Activated T-cell treated with anti-CD3 and anti-CD28 coated beads, Interleukin-2, amount 50 U/mL, for 48 hours (primary cell): ENCODE measurements at places on chromosomes 6 and 20.

DNA sequence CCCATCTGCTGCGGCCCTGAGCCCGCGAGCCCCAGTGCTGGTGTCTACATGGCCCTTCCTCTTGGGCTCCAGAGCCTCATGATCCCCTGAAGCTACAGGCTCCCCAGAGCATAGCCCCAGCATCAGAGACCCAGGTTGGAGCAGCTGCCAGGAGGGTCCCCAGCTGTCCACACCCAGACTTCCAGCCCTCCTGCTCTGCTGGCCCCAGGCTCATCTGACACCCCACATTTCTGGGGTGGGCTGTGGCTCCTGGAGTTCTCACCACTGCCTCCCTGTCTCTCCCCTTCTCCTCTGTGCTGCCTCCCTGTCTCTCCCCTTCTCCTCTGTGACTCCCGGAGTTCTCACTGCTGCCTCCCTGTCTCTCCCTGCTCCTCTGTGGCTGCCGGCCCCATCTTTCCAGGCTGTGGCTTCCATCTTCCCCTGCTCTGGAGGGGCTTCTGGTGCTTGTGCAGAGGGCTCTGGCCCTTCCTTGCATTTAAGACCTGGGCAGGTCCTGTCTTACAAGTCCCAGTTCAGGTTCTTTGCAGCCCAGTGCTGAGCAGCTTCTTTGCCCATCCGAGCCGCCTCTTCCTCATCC, 108.1 kb downstream of the ERMARD start:
- peak; percentile 7 for DNase-seq

GRCh38 chr6:19805129-19805481, 32.1 kb upstream of the ID4 start:
- no peak for DNase-seq

DNA sequence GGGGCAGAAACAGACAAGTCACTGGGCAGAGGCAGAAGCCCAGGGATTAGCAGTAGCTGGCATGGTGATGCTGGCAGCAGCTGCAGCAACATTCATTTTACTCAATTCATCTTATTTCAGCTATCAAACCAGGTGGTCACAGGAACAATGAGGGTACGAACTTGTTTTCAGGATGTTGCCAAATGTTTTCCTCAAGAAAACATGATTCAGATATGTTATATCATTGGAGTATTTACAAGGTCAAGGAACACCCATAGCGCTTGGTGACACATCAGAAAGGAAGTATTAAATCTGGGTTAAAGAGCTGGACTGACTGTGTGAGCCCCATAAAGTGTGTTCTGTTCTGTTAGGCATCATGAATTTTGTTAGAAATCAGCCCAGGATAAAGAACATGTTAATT, 456.9 kb upstream of the ID4 start:
- DNase-seq = no peak

DNA sequence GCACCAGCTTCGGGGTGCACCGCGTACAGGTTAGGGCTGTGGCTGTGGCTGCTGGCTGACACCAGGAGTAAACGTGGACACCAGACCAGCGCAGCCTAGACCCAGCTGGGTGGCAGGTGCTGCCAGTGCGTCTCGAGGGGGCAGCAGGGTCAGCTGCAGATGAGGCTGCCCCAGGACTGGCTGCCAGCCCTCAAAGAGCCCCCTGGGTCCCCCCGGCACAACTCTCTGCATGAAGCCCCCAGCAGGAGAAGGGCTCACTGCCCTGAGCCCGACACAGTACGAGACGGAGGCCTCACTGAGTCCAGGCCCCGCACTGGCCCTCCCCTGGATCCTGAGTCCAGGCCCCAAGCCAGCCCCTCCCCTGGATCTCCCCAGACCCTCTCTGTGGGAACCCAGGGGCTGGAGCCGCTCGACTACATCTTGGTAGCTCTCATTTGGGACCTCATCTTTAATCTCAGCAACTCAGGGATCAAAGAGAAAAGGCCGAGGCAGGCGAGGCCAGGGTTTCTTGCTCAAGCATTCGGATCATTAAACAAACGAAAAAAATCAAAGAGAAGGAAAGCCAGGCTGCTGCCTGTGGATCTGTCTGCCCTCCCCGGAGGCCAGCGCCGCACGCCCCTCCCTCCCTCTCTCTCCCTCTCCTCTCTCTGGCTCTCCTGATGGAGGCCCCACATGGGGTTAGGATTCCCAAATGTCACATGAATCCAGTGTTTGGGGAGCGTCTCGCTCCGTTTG, 7.0 kb upstream of the NKAIN4 start:
- no peak for DNase-seq

DNA sequence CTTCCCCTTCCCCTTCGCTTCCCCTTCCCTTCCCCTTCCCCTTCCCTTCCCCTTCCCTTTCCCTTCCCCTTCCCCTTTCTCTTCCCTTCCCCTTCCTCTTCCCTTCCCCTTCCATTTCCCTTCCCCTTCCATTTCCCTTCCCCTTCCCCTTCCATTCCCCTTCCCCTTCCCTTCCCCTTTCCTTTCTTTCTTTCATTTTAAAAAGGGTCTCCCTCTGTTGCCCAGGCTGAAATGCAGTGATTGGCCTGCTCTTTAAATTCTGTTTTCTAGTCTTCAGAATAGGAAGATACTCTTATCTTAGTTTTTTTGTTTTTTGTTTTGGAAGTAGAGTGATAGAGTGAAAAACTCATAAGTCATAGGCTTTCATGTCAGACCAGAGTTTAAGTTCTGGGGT, 85.2 kb downstream of the ANKS1A start:
- no peak for DNase-seq

DNA sequence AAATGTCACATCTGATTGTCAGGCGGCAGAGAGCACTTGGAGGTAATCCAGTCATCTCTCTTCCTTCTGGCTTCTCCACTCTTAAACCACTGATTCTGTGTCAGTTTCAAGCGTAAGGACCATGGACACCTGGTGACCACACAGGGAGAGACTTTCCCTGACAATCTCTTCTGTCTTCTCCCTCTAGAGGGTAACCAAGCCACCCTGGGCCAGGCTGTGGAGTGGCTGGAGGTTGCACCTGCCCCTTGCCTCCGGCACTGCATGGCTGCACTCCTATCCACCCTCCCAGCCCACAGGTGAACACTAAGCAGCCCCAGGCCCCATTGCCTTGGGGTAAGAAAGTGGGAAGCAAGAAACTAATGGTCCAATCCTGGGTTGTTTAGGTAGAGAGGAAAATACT, 78.7 kb downstream of the BFSP1 start:
- no peak for DNase-seq

DNA sequence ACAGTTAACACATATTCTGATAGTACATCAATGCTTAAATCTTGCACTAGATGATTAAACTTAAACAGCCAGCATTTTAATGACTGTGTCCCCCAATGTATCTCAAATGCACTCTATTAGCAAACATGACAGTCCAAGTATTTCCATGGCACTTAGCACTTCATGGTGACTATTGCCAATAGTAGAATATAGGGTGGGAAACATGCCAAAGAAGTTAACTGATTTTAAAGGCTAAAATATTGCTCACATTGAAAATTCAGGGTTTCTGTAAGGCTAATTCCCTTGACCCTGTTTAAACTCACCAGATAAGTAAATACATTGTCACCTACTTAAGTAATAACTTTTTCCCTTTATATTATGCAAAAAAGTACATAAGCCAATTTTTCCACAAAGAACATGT, 266.9 kb downstream of the TBC1D32 start:
- no peak for DNase-seq

GRCh38 chr6:126352514-126352913, 12.6 kb downstream of the CENPW start:
- no peak for DNase-seq

DNA sequence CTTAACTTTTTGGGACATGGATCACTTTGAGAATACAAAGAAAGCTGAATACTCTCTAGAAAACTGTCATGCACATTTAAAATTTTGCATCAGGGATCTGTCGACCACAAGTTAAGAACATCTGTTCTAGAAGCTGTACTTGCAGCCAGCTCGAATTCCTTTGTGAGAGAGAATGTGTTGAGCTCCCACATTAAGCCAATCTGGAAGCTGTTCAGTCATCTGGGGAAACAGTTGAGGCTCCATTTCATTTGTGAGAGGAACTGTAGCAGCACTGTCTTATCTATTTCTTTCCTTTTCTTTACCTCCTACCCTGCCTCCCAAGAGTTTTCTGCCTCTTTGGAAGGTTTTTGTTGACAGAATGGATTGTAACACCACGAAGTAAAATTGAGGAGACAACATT, 50.8 kb downstream of the KAT14 start:
- no peak for DNase-seq

DNA sequence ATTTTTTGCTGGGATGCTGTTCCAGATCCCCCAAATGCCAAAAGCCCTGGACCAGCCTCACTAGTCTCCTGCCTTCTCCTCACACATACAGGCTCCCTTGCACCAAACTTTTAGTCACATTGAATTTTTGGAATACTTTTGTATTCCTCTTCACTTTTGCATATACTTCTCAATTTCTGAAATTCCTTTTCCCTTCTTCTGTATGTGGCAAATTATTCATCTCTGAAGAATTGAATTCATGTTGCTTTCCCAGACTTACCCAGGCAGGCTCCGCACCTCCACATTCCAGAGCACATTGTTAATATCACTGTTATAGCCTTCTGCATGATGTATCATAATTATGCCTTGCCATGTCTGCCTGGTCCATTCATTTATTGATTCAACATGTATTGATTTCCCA, 255.3 kb upstream of the POU3F2 start:
- no peak for DNase-seq

DNA sequence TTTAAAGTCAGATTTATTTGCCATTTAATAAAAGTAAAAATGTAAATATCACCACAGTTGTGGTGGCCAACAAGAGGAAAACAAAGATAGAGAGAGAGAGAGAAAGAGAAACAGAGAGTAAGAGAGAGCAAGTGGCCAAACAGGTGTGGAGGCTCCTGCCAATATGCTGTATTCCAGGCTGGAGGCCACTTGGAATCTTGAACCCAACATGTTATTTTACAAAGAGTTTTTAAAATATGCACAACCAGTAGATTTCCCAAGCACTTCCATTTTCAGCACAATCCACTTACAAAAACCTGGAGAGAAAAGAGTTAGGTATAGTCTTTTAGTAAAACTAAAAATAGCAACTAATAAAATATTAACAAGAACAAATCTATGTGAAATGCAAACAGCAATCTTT, 1323.1 kb upstream of the CITED2 start:
- no peak for DNase-seq

GRCh38 chr20:59613861-59614260, 9.5 kb downstream of the PHACTR3 start:
- no peak for DNase-seq

DNA sequence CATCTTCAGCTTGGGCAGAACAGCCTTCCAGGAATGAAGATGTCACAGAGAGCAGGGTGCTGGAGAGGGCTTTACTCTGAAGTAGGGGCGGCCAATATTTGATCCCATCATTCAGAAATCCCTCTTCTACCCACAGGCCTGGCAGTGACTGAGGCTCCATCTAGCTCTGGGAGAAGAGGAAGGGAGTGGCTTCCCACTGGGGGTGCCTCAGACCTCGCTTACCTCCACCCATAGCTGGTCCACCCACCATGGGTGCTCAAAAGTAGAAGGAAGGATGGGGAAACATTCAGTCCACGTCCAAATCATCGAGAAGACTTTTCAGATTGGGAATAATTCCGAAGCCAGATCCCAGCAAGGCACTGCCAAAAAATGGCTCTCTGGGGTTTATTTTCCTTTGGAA, 11.8 kb upstream of the THBD start:
- no peak for DNase-seq

DNA sequence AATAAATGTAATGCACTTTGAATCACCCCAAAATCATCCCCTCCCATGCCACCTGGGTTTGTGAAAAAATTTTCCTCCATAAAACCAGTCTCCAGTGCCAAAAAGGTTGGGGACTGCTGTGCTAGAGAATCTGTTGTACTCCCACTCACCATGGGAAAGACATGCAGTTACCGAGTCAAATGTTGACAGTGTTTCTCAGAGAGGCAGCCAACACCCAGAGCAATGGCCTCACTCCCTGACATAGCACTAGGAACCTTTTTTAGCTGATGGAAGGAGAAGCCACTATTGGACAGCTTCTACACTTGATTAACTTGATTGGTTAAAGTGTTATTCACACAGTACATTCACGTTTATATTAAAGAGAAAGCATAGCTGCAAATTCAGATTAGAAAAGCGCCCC, 59.8 kb upstream of the MANEA start:
- no peak for DNase-seq

DNA sequence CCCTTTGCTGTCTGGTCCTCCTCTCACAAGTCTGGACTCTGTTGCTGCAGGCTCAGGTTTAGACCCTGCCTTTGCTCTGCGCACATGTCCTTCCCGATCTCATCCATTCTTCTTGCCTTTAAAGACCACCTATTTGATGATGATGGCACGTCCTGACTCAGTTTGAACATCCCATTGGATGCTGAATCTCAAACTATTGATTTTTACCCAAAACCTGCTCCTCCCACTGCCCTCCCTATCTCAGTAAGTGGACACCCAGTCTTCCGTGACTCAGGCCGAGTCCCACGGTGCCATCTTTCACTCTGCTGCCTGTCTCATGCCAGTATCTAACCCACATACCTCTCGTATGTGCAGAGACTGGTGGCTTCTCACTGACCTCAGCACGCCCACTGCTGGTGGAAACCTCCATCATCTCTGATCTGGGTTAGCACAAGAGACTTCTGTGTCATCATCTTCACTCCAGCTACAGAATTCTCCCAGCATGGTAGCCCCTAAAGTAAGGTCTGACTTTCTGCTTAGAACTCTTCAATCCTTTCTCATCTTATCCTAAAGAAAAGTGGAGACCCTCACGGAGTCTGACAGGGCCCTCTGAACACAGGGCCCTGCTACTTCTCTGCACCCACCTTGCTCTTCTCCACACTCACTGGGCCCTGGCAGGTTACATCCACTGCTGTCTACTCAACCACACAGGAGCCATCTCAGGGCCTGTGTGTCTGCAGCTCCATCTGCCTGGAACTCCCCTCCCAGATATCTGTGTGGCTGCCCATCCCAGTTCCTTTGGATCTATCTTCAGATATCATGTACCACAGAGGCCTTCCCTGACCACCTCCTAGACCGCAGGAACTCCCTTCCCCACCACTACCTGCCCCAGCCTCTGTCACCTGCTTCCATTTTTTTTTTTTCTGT, 387.1 kb upstream of the AGPAT4 start:
- DNase-seq = peak; percentile 23

- DNase-seq = no peak
Measured at GRCh38 chr6:83884523-83884922, 25.0 kb downstream of the CYB5R4 start.
